ENCODE measurements at places on chromosomes 12 and 14.

DNA sequence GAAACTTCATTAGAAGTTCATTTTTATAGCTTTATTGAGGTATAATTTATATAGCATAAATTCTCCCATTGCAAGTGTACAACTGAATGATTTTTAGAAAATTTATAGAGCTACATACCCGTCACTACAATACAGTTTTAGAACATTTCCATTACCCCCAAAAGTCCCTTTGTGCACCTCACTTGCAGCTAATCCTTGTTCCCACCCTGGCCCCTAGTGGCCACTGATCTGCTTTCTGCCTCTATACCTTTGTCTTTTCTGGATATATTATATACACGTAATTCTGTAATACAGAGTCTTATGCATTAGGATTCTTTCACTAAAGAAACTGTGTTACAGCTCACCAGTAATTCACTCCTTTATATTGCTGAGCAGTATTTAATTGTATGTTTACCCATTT, 145.1 kb upstream of the DIO2 start:
- no peak for DNase-seq

GRCh38 chr12:67193704-67194103, 75.5 kb upstream of the CAND1 start:
- no peak for DNase-seq

GRCh38 chr12:94649349-94650142, 811 bp downstream of the TMCC3 start:
- DNase-seq, result peak; percentile 74

DNA sequence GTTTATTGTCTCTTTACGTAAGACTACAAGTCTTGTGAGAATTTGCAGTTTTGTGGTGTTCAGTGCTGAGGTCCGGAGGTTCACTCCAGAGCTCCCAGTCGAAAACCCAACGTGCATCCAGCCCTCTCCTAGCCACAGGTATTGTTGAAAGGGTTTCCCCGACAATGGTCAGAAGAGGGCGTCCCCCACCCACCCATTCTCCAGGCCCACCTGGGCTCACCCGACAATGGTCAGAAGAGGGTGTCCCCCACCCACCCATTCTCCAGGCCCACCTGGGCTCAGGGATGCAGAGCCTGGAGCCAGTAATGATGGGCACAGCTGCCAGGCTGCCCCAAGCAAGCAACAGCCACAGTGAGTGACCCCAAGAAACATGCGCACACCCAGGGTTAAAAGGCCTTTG, 126.8 kb upstream of the EVL start:
- no peak for DNase-seq

- no peak for DNase-seq
Observed at GRCh38 chr12:32586390-32586789, 92.7 kb upstream of the DNM1L start.

DNA sequence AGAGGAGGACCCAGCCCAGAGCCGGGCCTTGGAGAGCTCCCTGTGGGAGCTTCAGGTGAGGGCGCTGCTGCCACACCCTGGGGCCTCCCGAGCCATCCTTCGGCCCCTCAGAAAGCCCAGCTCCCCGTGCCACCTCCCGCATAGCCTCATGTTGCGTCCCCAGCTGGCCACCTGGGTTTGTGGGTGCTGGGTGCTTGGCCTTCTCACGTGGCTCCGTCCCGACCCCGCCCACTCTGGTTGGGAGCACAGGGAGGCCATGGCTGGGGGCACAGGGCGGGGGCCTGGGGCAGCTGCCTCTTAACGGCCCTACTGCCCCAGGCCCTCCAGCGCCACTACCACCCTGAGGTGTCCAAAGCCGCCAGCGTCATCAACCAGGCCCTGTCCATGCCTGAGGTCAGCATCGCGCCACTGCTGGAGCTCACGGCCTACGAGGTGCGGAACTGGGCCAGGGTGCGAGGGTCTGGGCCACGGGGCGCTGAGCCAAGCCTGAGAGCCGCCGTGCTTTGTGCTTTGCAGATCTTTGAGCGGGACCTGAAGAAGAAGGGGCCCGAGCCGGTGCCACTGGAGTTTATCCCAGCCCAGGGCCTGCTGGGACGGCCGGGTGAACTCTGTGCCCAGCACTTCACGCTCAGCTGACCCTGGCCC, 7.6 kb downstream of the NOC4L start:
- DNase-seq, result no peak

GRCh38 chr12:117469883-117470483, 108.6 kb upstream of the NOS1 start:
- DNase-seq, result no peak

- DNase-seq, result no peak
Observed at GRCh38 chr14:104697892-104698583, 8.6 kb downstream of the INF2 start.

GRCh38 chr12:6866163-6866919, 990 bp upstream of the TPI1 start:
- no peak for DNase-seq

- DNase-seq, result no peak
Observed at GRCh38 chr12:28010036-28010435, 37.5 kb upstream of the PTHLH start.

DNA sequence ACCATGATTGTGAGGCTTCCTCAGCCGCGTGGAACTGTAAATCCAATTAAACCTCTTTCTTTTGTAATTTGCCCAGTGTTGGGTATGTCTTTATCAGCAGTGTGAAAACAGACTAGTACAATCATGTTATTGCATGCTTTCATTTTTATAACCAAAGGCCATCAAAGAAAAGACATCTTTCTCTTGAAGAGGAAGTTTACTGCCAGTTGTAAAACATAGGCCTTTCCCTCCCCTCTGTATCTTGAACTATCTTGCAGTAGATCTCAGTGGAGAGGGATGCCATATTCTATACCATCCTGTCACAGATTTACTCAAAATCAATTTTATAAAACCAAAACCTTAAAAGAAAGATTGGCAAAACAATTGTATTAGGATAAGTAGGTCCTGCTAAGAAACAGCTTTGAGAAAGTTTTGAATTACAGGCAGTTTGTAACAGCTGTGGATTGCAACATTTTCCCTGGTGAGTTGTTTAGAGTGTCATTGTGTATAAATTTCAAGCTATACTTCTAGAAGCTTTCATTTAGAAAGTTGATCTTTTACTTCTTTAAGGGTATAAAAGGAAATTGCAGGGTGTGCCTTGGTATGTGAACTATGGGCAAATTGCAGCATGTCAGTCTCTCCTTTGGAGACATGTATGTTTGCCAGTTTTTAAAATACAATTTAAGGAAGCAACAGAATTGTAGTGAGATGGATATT, 128.0 kb downstream of the ATP23 start:
- DNase-seq, result no peak

DNA sequence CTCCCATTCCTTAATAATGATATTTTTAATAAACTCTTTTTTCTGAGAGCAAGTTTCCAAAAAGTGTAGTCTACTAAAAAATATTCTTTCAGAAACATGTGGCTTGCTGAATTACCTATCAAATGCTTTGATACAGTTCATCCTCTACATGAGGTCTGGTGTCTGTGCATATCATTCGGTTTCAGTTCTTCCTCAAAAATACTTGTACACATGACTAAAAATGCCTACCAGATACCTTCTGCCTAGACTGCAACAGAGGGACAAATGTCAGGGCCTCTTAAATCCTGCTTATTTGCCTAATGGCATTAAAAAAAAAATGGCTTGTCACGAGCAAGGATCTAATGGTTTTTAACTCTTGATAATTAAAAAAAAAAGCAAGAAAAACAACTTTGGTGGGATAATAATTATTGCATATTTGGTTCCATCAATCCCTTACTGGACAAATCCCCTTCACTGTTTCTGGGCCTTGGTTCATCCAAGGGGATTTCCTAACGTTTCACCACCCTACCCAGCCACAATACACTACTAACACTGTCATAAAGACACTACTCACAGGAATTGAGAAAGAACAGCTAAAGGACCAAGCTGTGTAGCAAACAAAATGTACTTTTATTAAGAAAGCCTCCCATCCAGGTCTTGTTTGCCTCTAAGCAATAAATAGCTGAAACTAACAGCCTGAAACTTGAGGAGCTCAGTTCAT, 45.7 kb downstream of the PARP11 start:
- DNase-seq, result no peak

DNA sequence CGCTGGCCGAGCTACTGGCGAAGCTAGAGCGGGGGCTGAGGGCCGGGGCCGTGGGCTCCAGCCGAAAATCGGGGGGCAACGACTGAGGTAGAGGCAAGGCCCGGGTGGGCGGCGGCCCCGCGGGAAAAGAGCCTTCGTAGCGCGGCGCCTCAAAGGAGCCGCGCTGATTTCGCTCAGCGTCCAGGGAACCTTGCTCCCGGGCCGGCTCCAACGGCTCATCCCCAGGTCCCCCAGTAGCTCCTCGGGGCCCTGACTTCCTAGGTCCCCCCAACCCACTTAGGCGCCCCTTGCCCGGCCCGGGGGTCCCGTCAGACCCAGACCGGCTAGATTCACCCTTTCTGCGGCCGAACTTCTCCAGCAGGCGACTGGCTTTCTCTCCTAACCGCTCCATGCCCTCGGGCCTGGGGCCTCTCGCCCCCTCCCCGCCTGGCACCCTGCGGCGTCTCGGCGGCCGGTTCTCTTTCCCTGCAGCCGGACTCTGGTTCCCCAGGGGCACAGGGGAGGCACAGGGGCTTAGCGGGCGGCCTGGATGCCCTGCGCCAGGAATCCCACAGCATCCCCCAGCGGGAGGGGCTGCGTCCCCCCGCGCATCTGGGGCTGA, 375 bp downstream of the AJUBA start:
- no peak for DNase-seq

GRCh38 chr12:12899530-12900380, 8.4 kb downstream of the GPRC5A start:
- peak; percentile 65 for DNase-seq
